ENCODE measurements at places on chromosomes 6 and 20. TPM values are rescaled to one million over a fixed set of nuclear protein-coding genes. Genes with fewer than 3 reads are reported as not detected.

VGLL2 gene
- total RNA-seq: not detected

PBOV1 gene
- not detected for total RNA-seq

ID4 gene
- 0.80 TPM for total RNA-seq

CCN5 gene
- 34.3 TPM for total RNA-seq

HCK gene
- total RNA-seq: 0.06 TPM

SPTLC3 gene
- total RNA-seq: not detected

CCDC170 gene
- 0.07 TPM for total RNA-seq

DDX27 gene
- 57.1 TPM for total RNA-seq

Measured in A549 treated with dexamethasone at 1 μM for 4 hours (cell line).